ENCODE measurements at places on chromosomes 16 and 17. TPM values are rescaled to one million over a fixed set of nuclear protein-coding genes. Genes with fewer than 3 reads are reported as not detected.

DNA sequence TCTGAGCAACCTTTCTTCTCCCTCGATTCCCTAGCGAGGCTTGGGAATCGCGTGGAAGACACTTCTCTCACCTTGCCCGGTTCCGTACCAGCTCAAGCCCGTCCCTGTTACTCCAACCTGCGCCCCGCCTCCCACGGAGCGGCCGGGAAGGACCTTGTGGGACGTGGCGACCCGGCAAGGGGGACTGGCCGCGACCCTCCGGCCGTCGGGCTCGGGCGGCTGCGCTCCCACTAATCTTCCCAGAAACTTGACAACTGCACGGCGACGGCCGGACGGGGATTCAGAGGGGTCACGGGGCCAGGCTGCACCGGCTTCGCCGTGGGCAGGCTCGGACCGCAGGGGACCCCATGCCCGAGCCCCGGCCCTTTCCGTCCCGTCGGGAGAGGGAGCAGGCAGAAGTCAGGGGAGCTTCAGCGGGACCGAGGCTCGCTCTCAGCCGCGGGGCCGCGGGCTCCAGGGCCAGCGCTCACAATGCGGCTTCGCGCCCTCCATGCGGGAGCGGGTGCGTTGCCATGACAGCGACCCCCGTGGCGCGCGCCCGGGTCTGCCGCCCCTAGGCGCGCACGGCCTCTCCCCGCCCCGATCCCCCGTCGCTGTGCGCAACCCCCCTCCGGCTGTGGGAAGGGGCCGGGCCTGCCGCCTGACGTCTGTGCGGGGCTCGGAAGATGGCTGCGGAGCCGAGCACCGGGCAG is at the start of gene SGSM2:
SGSM2 (plus strand) TSS at position 650 of the 692 bp plus-strand sequence. CDS start 188 bp downstream, outside the sequence.
- H3K4me1 ChIP-seq = peaks cover 13% of the 10 kb centered on the region
- peak within 1 kb of the TSS; percentile 72 for H3K4me3 ChIP-seq
- H3K27me3 ChIP-seq = no peaks in the 10 kb centered on the region

The KRT36 gene
- not detected for total RNA-seq

GRCh38 chr16:20940871-20941635 is 40.5 kb downstream of the LYRM1 start:
- H3K4me3 ChIP-seq = no peak overlapping the region
- no peak for DNase-seq
- H3K36me3 ChIP-seq = no peaks in the 10 kb centered on the region
- H3K27me3 ChIP-seq = no peaks in the 10 kb centered on the region

DNA sequence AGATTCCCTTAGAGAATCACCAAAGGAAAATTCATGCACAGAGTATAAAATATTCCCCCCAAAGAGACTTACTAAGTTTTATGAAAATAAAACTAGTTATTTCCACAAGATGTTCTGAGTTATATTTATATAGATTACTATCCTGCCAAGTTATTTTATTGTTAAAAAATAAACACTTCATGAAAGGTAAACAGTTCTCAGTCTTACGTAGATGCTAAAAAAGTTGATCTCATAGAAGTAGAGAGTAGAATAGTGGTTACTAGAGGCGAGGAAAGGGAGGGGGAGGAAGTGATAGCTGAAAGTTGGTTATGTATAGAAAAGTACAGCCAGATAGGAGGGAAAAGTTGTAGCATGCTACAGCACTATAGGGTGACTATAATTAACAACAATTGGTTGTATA is 65.2 kb downstream of the USP32 start:
- H3K4me1 ChIP-seq = peaks cover 15% of the 10 kb centered on the region
- H3K36me3 ChIP-seq = no peaks in the 10 kb centered on the region
- no peaks in the 10 kb centered on the region for H3K27me3 ChIP-seq
- no peak for DNase-seq

GRCh38 chr17:61209525-61209924 is 190.1 kb upstream of the TBX2 start:
- H3K27me3 ChIP-seq = no peaks in the 10 kb centered on the region
- H3K4me3 ChIP-seq = no peak overlapping the region
- no peak for DNase-seq
- no peak overlapping the region for H3K27ac ChIP-seq
- no peaks in the 10 kb centered on the region for H3K36me3 ChIP-seq

DNA sequence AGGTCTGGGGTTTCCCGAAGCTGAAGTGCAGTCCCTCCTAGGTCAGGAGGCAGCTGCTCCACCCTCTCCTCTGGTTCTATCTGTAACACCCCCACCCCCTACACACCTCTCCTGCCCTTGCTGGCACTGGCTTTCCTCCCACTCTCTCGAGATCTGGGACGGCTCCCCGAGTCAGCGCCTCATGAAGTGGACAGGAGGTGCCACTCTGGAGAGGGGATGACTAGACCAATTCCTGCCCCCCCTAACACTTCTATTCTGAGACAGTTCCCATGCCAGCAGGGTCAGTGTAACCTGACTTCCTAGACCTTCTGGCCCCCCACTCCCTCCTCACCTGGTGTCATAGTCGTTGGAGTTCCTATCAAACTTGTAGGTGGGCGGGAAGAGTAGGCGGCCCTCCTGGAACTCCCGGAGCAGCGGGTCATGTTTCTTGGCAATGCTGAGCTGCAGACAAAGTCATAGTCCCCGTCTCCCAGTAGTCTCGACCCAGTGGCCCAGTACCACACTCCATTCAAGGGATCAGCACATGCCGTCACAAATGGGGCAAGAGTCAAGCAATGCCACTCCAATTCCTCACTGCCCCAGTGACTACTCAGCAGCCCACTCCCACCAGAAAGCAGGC is 9.7 kb downstream of the INPP5K start:
- no peak overlapping the region for H3K27ac ChIP-seq
- no peak for DNase-seq
- H3K4me3 ChIP-seq = no peak overlapping the region
- no peaks in the 10 kb centered on the region for H3K27me3 ChIP-seq
- H3K4me1 ChIP-seq = no peaks in the 10 kb centered on the region

The CDRT4 gene
- 1.8 TPM for total RNA-seq

DNA sequence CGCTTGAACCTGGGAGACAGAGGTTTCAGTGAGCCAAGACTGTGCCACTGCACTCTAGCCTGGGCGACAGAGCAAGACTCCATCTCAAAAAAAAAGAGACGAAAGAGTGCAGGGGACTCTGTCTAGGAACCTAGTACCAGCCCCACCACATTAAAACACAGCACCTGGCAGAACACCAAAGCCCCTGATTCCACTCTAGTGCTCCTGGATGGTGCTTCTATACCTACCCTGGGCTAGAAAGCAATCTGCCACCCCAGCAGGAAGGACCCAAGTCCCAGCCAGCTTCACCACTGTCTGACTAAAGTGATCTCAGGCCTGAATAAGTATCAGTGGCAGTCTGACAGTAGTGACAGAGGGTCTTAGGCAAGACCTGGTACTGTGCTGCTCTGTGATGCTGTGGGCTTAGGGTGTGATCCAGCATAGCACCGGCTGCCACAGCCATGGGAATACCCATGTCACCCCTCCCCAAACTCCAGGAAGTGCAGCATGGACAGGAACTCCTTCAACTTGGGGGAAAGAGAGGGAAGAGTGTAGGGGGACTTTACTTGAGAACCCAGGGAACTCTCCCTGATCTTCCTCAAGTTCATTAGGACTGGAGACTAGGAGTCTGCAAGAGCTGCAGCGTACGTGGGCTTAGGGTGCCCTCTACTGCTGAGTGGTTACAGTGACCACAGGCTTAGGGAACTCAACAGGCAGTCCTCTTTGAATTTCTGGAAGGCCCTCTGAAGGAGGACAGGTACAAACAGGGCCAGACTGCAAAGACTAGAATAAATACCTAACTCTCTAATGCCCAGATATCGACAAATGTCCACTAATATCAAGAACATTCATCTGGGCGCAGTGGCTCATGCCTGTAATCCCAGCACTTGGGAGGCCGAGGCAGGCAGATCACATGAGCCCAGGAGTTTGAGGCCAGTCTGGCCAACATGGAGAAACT is 30.0 kb upstream of the RNF43 start:
- H3K4me3 ChIP-seq = no peak overlapping the region
- no peaks in the 10 kb centered on the region for H3K36me3 ChIP-seq
- H3K27me3 ChIP-seq = no peaks in the 10 kb centered on the region
- H3K4me1 ChIP-seq = no peaks in the 10 kb centered on the region
- DNase-seq = peak; percentile 89

The MT1A gene
- total RNA-seq = 2.5 TPM

GRCh38 chr17:57924677-57925076 is 30.5 kb downstream of the CUEDC1 start:
- H3K4me3 ChIP-seq = no peak overlapping the region
- no peak for DNase-seq
- H3K27me3 ChIP-seq = no peaks in the 10 kb centered on the region
- no peak overlapping the region for H3K27ac ChIP-seq
- H3K36me3 ChIP-seq = no peaks in the 10 kb centered on the region

GRCh38 chr16:6777624-6778023 is 555.0 kb upstream of the RBFOX1 start:
- H3K27ac ChIP-seq = no peak overlapping the region
- H3K36me3 ChIP-seq = no peaks in the 10 kb centered on the region
- H3K27me3 ChIP-seq = no peaks in the 10 kb centered on the region
- no peak overlapping the region for H3K4me3 ChIP-seq
- H3K4me1 ChIP-seq = no peaks in the 10 kb centered on the region

DNA sequence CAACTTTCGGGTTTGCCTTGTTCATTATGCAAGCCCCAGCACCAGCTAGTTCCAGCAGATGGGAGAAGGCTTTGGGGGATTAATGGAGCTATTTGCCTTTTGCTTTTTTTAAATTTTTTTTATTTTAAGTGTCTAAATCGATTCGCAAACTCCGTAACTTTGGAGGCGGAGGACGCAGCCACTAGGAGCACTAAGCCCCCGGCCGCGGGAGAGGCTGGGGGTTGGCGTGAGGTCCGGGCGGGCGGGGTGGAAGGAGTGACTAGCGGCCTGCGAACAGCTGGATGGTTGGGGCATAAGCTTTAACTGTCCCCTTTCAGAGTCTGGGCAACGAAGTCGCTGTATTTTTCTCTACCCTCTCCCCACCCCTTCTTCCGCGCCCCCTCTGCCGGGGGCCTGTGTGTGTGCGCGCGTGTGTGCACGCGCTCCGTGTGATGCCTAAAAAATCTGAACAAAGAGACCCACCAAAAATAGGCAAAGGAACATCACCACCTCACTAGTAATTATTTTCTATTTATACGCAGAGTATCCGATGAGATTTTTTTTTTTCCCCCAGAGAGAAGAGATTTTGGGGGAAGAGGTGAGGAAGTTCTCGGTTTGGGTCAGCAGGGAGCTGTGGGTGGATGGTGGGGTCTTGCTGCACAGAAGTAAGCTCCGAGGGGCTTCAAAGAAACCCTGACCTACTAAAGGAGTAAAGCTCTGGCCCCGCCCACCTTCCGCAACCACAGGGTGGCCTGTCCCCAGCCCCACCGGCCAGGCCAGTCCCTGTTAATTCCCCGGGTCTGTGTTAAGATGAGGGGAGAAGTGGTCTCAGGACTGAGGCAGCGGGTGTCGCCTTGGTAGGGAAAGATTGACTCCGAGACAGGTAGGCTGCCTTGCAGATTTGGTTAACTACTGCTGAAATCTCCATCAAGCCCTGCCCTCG is 2.3 kb downstream of the SHISA9 start:
- H3K27ac ChIP-seq = no peak overlapping the region
- no peak overlapping the region for H3K4me3 ChIP-seq
- H3K4me1 ChIP-seq = no peaks in the 10 kb centered on the region
- no peaks in the 10 kb centered on the region for H3K36me3 ChIP-seq
